ENCODE measurements at places on chromosomes 3 and 15. TPM values are rescaled to one million over a fixed set of nuclear protein-coding genes. Genes with fewer than 3 reads are reported as not detected.

- no peaks in the 10 kb centered on the region for H3K27me3 ChIP-seq
- H3K36me3 ChIP-seq = no peaks in the 10 kb centered on the region
- no peak overlapping the region for H3K4me3 ChIP-seq
- H3K4me1 ChIP-seq = no peaks in the 10 kb centered on the region
Measured at GRCh38 chr3:22308871-22309270, 557.9 kb upstream of the ZNF385D start.

The HTD2 gene
- total RNA-seq = 12.1 TPM

The GOLGA8G gene
- total RNA-seq = not detected

The CLDN16 gene
- total RNA-seq = 0.69 TPM

The FSD2 gene
- total RNA-seq = not detected

DNA sequence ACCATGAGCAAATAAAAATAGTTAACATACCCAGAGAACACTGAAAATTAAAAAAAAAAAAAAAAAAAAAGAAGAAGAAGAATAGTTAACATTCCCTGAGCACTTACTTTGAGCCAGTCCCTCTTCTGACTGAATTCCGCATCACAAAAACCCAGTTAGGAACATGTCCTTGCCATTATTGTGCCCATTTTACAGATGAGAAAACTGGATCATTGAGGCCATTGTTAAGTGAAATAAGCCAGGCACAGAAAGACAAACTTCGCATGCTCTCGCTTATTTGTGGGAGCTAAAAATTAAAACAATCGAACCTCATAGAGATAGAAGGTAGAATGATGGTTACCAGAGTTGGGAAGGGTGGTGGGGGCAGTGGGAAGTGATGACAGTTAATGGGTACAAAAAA is 119.5 kb downstream of the FGF12 start:
- no peak overlapping the region for H3K4me3 ChIP-seq
- no peak overlapping the region for H3K27ac ChIP-seq
- no peaks in the 10 kb centered on the region for H3K36me3 ChIP-seq
- no peaks in the 10 kb centered on the region for H3K4me1 ChIP-seq
- H3K27me3 ChIP-seq = no peaks in the 10 kb centered on the region
- no peak for DNase-seq

GRCh38 chr3:49276475-49277382 is at the start of gene C3orf62:
Gene C3orf62 (minus strand): TSS chr3:49277232. CDS start chr3:49276872, 360 bp downstream.
- H3K4me3 ChIP-seq = no peak within 1 kb of the TSS
- no peaks in the 10 kb centered on the region for H3K27me3 ChIP-seq
- H3K4me1 ChIP-seq = peaks cover 25% of the 10 kb centered on the region
- peak within 1 kb of the TSS; percentile 89 for H3K27ac ChIP-seq
- peak; percentile 94 for DNase-seq
- H3K36me3 ChIP-seq = no peaks in the 10 kb centered on the region

GRCh38 chr3:57060089-57060821 is at the start of gene SPATA12:
Gene SPATA12 (plus strand): TSS chr3:57060664. CDS start chr3:57073695, 13,031 bp downstream.
- no peaks in the 10 kb centered on the region for H3K36me3 ChIP-seq
- H3K27ac ChIP-seq = peak within 1 kb of the TSS; percentile 76
- H3K4me3 ChIP-seq = no peak within 1 kb of the TSS
- peak; percentile 96 for DNase-seq
